Daoy (cell line): ENCODE measurements at places on chromosomes 2 and 18. TPM values are rescaled to one million over a fixed set of nuclear protein-coding genes. Genes with fewer than 3 reads are reported as not detected.

Gene IL1F10
- total RNA-seq, result not detected in 2 replicates

Gene CHRNA1
- total RNA-seq, result not detected in 2 replicates

Gene FOXI3
- total RNA-seq, result 0.18 and 0.23 TPM in 2 replicates

Gene TMEM182
- total RNA-seq, result 5.4 and 6.1 TPM in 2 replicates

Gene EML6
- 1.0 and 2.1 TPM in 2 replicates for total RNA-seq

Gene SLC30A3
- 0.11 TPM in 1 of 2 replicates, not detected in the other for total RNA-seq

Gene B4GALT6
- 5.8 and 6.0 TPM in 2 replicates for total RNA-seq

- no peak for DNase-seq
These were observed 66.9 kb upstream of the MCFD2 start for GRCh38 chr2:46982351-46983064.

DNA sequence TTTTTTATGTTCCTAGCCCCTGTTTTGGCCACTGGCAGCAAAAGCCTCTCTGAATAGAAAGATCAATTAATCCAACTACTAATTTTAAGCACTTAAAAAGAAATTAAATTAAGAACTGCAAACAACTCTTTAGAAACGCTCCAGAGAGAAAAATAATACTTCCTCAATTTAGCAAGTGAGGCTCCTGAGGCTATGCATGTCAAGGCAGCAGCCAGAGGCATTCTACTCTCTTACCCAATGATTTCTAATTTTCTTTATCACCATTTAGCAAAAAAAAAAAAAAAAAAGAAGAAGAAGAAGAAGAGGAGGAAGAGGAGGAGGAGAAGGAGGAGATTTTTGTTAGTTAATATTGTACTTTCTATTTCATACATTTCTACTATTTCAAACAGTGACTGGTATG, 68.5 kb downstream of the TMEM237 start:
- no peak for DNase-seq

DNA sequence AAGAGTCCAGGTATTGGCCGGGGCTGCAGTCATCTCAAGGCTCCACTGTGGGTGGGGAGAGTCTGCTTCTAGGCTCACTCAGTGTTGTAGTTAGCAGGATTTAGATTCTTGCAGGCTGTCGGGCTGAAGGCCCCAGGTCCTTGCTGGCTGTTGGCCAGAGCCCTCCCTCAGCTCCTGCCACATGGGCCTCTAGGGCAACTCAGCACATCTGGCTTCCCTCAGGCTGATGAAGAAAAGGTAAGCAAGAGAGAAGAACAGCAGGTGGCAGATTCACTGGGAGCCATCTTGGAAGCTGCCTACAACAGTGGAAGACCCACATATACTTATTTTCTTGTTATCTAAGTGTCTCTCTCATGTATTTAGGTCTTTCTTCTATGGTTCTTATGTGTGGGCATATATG, 4.3 kb downstream of the MRPS9 start:
- DNase-seq, result no peak

DNA sequence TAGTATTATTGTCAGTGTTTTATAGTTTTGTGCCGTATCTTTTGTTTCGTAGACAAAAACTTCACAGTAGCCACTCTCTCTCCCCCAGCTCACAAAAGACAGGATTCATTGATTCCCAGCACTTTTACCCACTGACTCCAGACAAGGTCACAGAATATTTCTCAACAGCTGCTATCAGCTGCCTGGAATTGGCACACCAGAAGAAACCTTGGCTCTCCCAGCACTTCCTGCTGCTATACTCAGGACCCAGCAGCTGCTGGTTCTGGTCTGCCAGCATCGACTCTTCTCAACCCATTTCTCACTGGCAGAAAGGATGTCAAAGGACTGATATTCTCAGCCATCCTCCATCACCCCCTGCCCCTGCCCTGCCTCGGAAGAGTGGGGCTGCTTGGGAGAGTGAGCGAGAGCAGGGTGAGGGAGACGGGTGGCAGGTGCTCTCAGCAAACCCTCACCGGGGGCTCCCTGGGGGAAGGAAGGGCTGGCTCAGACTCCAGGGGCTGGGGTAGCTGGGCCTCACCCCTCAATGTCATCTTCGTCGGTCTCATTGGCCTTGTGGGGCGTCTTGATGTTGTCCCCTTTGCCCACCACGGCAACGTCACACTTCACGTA, 6.1 kb upstream of the OTOF start:
- DNase-seq, result no peak

DNA sequence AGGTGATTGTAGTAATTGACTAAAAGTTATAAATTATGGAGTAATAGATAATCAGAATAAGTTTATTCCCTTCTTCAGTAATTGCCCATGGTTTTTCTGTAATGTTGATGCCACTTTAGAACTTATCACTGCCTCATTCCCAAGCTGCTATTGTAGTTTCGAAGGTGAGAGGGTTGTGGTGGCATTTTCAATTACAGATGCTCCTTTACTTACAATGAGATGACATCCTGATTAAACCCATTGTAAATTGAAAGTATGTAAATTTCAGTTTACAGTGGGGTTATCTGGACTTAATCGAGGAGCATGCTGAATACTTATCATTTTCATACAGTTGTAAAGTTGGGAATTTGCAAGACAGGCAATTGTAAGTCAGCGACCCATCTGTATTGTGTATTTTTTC, 2.9 kb downstream of the NDUFV2 start:
- DNase-seq, result no peak

DNA sequence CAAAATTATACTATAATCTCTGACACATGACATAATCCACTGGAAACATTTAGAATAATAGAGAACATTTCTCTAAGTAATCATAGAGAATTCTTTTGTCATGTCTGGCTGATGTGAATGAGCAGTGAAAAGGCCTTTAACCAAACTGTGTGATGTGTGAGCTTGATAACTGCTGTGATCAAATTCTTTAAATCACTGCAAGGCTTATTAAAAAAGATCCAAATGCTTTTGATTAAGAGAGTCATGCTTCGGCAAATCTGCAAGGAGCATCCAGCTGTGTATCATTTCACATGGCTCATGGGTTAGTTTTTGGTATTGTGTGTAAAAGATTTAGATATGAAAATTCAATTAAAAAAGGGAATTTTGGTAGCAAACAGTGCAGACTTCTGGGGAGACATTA, 58.6 kb upstream of the TFPI start:
- DNase-seq, result no peak

DNA sequence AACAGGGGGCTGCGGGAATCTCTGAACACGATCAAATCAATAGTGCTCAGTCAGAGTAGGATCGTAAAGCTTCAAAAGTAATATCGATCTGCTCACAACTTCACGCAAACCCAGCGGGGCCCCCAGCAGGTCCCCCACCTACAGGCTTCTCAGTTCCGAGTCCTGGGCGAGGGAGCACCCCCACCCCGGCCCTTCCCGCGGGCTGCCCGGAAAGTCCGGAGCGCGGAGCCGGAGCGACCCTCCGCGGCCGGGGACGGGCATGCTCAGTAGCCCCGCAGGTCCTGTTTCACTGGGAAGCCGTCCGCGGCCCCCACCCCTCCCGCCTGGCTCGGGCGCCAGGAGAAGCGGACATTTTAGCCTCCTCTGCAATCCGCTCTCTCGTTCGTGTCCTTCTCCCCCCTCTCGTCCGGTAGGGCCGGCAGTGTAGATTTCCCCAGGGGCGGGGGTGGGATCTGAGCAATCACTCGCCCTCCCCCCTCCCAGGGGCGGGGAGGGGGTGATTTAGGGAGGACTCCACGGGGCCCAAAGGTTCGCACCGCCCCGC, 3.3 kb upstream of the SPRED2 start:
- DNase-seq, result peak; percentile 88

GRCh38 chr2:133026536-133027177, 356.7 kb upstream of the LYPD1 start:
- DNase-seq, result no peak

- DNase-seq, result no peak
These were observed 85.9 kb upstream of the RTN4 start for GRCh38 chr2:55136138-55136541.

- no peak for DNase-seq
These were observed 71.2 kb downstream of the AGAP1 start for GRCh38 chr2:235564884-235565530.

GRCh38 chr2:85438201-85439024, 19.9 kb downstream of the SH2D6 start:
- no peak for DNase-seq

DNA sequence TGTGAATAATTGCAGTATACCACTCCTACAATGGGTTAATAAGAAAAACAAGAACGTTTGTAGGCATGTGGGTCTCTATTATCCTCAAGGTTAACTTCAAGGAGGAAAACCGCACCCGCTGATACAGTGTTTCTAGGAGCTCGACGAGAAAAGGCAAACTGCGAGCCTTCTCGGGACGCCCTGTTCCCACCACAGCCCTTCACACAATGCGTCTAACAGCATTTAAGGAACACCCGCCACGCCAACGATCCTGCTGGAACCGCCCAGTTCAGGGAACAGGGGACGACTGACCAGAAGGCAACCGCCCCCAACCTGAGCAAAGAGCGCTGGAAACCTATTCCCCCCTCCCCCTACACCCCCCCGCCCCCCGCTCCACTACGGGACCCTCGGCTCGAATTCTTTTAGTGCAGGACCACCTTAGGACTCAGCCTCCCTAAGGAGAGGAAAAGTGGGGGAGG, 710 bp upstream of the TMSB10 start:
- peak; percentile 59 for DNase-seq

DNA sequence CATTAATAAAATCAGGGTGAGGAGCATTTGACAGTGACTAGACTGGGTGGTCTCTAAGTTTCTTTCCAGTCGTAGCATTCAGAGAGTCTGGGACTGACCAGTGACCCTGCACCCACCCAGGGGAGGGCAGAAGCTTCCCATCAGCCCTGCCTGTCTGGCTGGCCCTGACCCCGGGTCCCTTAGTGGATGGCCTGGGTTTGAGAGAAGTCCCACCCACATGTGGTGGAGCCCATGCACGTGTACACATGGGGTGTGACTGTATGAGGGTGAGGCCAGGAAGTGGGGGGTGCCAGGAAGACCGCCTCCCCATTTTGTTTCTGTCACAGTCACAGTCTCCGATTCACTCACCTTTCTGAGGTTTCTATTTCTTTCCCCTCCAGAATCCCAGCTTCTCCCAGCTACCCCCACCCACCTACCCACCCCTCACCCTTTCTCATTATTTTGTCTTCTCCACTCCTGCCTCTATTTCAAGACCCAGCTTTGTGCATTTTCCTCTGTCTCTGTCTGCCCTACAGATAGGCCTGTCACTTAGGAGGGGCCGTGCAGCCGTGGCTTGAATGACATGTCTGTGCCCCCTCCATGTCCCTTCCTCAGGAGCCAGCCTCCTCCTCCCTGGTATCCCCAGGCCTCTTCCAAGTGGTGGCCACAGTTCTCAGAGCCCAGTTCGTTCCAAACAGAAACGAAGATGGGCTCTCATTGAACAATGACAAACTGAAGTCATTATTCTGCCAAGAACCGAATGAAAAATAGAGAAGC, 13.6 kb downstream of the CIB4 start:
- no peak for DNase-seq

DNA sequence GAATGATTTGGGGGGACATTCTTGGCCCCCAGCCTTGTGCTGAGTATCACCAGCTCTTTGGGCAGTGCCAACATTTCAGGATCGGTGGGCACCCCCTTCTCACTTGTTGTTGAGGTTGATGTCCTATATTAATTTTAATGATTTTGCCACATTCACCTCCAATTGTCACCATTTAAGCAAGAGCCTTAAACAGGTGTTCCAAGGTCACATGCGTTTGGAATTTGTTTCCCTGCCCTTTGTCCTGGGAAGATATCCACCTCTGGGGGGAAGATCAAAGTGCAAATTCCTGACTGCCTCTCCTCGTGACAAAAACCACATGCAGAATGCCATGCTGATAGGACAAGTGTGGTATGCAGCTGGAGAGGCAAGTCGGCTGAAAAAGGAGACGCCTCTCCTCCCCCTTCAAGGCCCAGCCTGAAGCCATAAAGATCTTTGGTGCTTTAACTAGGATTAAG, 72.5 kb upstream of the ID2 start:
- no peak for DNase-seq

- no peak for DNase-seq
These were observed 10.3 kb downstream of the KHK start for GRCh38 chr2:27096748-27097297.

DNA sequence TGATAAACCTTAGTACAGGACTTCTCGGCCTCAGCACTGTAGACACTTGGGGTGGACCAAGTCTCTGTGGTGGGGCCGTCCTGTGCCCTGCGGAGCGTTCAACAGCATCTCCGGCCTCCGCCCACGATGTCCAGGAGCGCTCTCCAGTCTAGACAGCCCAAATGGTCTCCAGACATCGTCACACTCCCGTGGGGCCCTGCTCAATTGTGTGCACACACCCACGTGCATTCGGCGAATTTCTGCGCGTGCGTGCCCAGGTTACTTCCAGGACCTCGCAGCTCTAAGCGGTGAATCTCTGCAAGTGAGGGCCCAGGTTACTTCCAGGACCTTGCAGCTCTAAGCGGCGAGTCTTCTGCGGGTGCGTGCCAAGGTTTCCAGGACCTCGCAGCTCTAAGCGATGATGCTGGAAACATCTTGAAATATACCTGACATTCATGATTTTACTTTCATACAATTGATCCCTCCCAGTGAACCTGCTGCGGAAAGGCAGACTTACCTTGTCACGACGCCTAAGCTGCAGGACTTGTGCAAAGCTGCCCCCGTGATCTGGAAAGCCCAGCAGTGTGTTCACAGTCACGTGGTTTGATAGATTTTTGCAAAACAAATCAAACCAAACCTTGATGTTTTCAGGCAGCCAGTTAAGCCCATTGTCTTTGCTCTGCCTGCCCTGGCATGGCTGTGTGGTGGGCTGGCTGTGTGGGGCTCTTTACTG, 16.1 kb upstream of the OTOS start:
- DNase-seq, result no peak
